ENCODE measurements at places on chromosomes 6 and 20.

DNA sequence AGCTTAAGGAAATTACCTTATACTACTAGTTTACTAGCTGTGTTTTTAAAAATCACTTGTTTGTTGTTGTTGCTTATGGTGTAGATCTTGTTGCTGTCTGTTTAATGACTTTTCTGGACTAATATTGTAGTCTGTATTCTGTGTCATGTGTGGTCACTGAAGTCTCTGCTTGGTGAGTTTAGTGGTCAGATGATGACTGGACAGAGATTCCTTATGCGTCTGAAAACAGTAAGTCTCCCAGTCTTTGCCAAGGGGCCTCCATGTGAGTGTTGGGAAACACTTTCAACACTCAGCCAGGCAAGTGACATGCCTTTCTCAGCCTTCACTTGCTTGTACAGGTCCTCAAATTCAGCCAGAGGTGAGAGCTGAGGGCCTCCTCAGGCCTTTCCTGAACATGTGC is 256.9 kb upstream of the RNF24 start:
- DNase-seq: no peak

- DNase-seq: no peak
Observed at GRCh38 chr6:16651871-16652270, 109.4 kb downstream of the ATXN1 start.

- no peak for DNase-seq
Observed at GRCh38 chr6:52457096-52457495, 37.0 kb downstream of the EFHC1 start.

GRCh38 chr6:44004625-44005506 is 122.4 kb downstream of the MRPL14 start:
- DNase-seq: peak; percentile 75

DNA sequence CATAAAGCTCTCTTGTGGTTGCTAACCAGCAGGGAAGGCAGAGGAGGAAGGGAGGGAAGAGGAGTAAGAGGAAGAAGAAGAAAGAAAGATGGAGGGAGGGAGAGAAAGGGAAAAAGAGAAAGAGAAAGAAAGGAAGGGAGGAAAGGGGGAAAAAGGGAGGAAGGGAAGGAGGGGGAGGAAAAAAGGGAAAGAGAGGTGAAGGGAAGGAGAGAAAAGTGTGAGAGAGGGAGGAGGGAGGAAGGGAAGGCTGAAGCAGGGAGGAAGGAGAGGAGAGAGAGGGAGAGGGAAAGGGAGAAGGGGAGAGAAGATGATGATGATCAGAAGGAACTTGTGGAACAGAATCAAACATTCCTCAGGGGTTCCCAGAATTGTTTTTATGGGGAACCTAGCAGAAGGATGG is 57.5 kb upstream of the TOX2 start:
- no peak for DNase-seq

GRCh38 chr6:162649271-162649670 is 78.3 kb downstream of the PRKN start:
- no peak for DNase-seq

DNA sequence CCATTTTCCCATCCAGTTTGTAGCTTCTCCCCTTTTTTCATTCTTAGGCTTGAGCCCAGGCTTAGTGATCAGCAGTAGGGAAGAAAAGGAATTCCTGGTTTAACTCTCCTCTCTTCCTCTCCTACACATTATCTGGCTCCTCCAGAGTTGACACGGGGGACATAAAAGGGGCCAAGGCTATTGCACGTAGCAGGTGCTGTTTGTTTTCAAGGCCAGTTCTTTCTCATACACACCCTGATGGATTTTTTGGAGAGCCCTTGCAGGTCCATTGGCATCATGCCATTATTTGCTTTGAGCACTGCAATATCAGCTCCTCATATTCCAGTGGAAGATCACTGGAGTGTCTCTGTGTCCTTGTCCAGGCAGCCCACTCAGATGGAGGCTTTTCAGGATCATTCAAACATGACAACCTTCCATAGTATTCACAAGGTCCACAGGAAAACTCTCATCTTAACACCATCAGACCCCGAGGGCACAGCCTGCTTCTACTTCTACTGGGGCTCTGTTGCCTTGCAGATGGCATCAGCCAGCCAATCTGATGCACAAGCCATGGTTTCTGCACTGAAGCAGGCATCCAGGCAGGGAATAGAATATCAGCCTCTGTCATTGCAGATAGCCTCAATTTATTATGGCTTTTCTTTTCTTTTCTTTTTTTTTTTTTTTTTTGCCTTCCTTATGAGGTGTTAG is 18.8 kb downstream of the PLCB4 start:
- DNase-seq: peak; percentile 98

- no peak for DNase-seq
Observed at GRCh38 chr6:158161566-158162254, 6.4 kb downstream of the SERAC1 start.
